Kidney epithelial cell (primary cell): ENCODE measurements at places on chromosomes 3 and 15.
A peak's percentile ranks its signal among the peaks of the same experiment; 100 is the strongest.

GRCh38 chr15:87034886-87035285 lies 955.2 kb downstream of the AGBL1 start:
- DNase-seq = no peak

- peak; percentile 67 for DNase-seq
Measured at GRCh38 chr3:5389057-5389456, 201.6 kb downstream of the EDEM1 start.

GRCh38 chr3:42906070-42906847 lies at the start of gene ZNF662:
ZNF662 (plus strand) TSS chr3:42906142; CDS start chr3:42908115, 1,973 bp downstream.
- no peak for DNase-seq

DNA sequence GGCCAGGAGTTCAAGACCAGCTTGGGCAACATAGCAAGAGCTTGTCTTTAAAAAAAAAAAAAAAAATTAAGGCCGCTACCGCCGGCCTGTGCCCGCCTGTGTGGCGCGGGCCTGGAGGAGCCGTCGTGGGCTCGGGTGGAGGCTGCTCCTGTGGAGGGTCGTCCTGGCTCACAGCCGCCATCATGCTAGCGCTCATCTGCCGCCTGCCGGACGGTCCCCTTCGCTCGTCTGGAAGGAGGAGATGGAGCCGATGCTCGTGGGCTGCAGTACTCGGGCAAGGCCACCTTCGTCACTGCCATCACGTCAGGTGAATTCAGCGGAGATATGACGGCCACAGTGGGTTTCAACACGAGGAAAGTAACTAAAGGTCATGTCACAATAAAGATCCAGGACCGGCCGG lies 37.4 kb downstream of the TFRC start:
- no peak for DNase-seq

DNA sequence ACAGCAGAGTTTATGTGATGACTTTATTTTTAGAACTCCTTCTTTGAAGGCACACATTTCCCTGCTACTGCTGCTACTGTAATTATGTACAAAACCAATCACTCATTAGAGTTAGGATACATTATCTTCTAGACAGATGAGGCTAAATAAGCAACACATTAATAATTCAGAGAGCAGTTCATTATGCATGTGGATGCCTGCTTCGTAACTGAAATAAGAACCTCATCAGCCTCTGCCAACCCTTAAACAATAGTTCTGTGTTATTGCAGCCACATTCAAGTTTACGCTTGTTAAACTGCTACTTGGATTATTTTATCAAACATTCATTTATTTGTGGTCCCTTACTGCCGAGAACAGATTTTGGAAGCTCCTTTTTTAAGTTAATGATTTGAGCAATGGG lies 52.5 kb upstream of the C15orf61 start:
- no peak for DNase-seq

DNA sequence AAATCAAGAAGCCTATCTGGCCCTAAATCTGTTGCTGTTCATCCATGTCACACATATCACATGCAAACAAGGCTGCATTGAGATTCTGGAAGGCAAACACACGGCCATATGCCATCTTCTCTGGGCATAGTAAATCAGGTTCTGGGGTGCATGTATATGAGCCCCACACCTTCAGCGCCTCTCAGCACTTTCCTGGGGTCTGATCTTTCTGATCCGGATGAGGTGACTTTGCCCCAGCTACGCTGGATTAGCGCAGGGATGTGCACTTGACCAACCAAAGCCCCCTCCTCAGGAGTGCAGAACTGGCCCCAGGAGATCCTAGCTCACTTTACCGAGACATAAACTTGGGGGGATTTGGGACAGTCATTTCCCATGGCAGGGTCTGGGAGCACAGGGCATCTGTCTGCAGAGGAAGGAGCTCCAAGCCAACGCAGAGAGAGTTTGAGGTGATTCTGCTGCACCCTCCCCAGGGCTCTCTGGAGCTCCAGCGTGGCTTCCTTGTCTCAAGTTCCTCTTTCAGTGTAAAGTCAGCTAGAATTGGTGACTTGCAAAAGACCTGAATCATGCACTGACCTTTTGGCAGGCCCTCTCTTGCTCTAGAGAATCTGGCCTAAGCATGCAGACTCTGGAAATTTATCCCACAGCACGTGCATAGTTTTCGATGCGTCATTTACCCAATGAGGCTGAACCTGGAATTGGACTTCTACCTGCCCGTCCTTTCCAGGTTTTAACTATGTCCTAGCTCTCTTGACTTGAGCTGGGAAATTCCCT lies 63.5 kb upstream of the KLF13 start:
- DNase-seq = peak; percentile 55

GRCh38 chr15:48063411-48063985 lies 57.3 kb upstream of the SLC24A5 start:
- no peak for DNase-seq

- DNase-seq = no peak
Measured at GRCh38 chr3:123258811-123259420, 57.2 kb downstream of the SEC22A start.

GRCh38 chr3:3998140-3998922 lies 199.1 kb downstream of the LRRN1 start:
- DNase-seq = peak; percentile 29

DNA sequence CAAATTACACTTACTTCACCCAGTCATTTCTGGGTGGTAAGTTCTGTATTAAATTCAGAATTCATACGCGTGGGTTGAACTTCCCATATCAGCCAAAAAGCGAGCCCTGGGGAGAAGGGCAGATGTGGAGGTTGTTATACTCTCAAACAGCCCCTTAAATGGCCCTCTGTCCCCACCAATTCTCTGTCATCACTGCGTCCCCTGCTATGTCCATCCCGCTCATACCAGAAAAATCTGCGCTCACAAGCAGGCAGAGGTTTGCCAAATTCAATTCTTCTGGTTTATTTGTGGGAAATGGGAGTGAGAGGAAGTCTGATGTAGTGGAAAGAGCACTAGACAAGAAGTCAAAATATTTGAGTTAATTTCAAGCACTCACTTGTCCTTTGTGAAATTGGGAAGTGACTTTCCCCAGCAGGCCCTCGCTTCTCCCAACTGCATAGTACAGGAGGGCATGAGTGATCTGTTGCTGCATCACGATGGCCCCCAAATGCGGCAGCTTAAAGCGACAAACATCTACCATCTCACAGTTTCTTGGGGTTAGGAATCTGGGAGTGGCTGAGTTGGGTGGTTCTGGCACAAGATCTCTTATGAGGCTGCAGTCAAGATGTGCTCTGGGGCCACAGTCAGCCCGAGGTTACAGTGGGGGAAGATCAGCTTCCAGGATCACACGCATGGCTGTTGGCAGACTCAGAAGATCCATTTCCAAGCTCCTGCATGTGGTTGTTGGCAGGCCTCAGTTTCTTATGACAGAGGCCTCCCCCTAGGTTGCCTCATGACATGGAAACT lies 67.7 kb downstream of the CPN2 start:
- DNase-seq = no peak

DNA sequence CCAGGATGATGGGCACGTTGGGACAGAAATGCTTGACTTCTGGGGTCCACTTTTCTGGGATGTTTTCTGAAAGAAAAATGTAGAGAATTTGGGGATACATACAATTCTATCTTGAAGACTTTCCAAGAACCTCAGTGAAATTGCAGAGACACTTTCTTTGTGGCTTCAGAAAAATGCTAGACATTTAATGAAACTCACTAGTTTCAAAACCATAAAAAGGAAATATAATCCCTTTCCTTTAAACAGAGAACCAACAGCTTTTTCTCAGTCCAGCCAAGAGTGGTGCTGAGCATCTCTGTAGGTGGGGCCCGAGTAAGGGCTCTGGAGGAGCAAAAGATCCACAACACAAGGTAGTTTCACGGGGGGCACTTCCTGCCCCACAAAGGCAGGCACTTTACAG lies 4.4 kb upstream of the GPX1 start:
- no peak for DNase-seq

- DNase-seq = no peak
Measured at GRCh38 chr3:189365609-189366564, 194.1 kb downstream of the TPRG1 start.

- DNase-seq = no peak
Measured at GRCh38 chr15:77030928-77031375, 36.0 kb downstream of the PSTPIP1 start.

GRCh38 chr15:89307046-89307587 lies 27.5 kb downstream of the POLG start:
- DNase-seq = no peak

- no peak for DNase-seq
Measured at GRCh38 chr3:49513494-49514124, 40.7 kb upstream of the BSN start.

DNA sequence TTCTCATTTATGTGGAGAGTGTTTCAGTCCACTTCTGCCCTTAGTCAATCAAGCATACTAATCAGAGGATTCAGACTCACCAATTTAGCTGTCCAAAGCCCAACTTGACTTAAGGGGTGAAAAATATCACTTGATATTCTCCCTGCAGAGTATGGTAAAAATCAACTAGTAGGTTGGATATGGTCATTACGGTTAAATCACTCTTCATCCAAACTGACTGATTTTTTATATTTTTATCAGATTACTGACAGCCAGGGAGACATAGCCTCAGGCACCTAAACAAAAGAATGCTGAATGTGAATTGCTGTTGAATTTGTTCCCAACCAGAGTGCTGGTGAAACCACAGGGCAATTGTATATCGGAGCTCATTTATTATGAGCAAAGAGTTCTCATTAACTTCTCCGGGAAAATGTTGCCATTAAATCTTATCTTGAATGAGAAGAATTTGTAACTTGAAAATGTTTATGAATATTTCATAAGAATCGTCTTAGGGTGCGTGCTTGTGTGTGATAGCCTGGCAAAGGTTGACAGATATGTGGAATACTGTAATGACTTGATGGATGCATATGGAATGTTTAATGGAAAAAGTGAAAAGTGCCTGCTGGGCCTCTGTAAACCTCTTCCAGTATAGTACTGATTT lies 411.2 kb downstream of the NAALADL2 start:
- no peak for DNase-seq

DNA sequence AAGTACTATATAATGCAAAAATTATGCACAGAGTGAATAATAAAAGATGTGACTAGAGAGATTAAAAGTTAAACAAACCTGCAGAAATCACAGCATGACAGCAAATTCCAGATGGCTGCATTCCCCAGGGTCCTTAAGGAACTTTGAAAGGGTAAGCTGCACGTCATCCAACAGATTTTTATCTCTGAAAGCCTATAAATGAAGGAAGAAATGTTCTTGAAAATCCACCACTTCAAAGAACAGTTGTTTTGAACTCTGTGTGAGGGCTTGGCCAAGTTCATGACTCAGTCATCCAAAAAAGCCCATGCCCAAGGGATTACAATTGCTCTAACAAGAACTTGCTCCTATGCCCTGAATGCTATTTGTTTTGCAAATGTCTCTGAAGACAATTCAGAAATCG lies 603.6 kb downstream of the PLOD2 start:
- DNase-seq = peak; percentile 4

GRCh38 chr15:96053031-96053780 lies 277.3 kb upstream of the NR2F2 start:
- DNase-seq = no peak

DNA sequence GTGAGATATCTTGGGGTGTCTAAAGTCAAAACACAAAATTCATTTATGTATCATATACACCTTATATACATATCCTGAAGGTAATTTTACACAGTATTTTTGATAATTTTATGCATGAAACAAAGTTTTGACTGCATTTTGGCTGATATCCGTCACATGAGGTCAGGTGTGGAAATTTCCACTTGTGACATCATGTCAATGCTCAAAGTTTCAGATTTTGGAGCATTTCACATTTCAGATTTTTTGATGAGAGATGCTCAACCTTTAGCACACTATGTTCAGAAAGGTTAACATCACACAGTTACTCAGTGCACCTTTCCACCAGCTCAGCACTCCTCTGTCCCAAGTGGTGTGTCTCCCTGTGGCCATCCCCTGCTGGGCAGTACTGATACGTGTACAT lies 37.7 kb upstream of the CPB1 start:
- no peak for DNase-seq

GRCh38 chr3:13617981-13618380 lies 69.1 kb downstream of the FBLN2 start:
- no peak for DNase-seq

- DNase-seq = no peak
Measured at GRCh38 chr15:25860885-25861866, 2.0 kb downstream of the ATP10A start.

- no peak for DNase-seq
Measured at GRCh38 chr15:66564136-66565041, 1.4 kb downstream of the LCTL start.

DNA sequence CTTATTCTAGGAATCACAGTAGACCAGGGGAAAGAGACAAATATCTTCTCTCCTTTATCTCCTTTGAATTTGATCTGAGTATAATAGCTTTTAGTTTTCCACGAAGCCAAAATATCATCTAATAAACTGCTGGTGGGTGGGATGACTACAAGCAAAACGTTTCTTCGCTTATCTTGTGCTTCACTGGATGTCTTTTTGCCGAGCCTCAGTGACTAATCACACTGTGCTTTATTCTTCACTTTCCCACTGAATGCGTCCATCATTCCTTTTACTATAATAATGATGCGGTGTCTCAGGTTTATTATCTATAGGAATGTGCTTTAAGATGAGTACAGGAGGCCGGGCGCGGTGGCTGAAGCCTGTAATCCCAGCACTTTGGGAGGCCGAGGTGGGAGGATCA lies 32.5 kb downstream of the CEP152 start:
- DNase-seq = no peak

- DNase-seq = no peak
Measured at GRCh38 chr3:42224658-42225421, 41.1 kb downstream of the CCK start.

- no peak for DNase-seq
Measured at GRCh38 chr3:31729082-31729481, 196.4 kb downstream of the STT3B start.

DNA sequence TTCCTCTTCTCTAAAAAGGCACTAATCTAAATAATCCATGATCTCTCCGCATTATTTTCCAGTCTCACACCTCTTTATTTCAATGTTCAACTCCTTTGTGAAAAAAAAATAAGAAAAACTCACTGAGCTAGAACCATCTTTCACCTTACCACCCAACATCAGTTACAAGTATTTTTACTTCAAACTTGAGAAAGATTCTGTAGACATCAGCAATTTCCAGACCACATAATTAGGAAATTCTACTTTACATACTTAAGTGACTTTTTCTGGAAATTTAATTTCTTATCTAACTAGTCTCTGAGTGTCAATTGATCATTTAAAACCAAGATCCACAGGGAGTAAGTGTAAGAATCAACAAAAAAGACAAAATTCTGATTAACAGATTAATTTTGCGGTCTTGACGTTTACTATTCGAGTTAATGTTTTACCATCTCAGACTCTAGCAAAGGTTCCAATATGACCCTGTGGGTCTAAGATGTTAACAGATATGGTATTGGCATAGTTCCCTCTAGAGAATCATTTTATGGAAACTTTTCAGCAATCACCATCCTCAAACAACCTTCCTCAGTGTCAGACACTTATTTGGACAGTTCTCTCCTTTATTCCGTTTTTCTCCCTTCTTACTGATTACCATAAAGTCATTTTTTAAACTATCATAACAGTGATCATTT lies 5.1 kb downstream of the ATP13A3 start:
- DNase-seq = no peak
